ENCODE measurements at places on chromosomes 6 and 20.
A peak's percentile ranks its signal among the peaks of the same experiment; 100 is the strongest.

DNA sequence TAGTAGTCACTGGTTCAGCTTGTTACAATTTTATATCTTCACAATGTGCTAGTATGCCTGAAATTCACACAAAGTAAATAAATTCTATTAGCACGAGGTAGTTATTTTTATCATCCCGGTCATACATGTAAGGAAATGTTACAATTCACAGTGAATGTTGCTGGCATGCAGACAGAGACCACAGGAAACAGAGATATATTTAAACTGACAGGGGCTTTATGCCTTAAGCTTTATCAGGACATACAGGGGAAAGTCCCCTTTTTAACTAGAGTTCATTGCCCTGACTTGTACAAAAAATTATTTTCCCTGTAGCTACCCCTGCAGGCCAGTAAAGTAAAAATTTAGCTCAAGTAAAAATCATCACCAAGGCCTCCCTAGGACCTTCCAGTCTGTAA, 712.0 kb upstream of the NRSN1 start:
- no peak for DNase-seq

- no peak for DNase-seq
Observed at GRCh38 chr6:156954816-156955215, 177.6 kb downstream of the ARID1B start.

GRCh38 chr20:51388756-51389542, 153.6 kb downstream of the NFATC2 start:
- DNase-seq = no peak

DNA sequence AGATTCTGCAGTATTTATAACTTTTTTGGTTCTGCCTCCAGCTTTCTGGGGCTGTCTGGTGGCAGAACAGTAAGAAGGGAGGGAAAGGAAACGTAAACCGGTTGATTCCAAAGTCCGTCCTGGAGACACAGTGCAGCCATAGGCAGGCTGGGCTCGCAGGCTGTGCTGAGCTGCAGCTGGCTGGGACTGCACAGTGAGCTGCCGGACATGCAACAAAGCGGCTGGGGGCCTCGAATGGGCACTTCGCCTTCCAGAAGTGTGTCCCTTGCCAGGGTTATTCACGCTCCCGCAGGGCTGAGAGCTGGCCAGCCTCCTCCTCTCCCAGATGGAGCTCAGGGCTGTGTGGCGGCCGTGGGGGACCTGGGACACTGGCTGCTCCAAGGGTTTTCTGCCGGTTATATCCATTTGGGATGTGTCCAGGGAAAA, 78.1 kb upstream of the CD93 start:
- DNase-seq = no peak

- DNase-seq = no peak
Observed at GRCh38 chr6:134315189-134315588, 2.7 kb downstream of the SGK1 start.

DNA sequence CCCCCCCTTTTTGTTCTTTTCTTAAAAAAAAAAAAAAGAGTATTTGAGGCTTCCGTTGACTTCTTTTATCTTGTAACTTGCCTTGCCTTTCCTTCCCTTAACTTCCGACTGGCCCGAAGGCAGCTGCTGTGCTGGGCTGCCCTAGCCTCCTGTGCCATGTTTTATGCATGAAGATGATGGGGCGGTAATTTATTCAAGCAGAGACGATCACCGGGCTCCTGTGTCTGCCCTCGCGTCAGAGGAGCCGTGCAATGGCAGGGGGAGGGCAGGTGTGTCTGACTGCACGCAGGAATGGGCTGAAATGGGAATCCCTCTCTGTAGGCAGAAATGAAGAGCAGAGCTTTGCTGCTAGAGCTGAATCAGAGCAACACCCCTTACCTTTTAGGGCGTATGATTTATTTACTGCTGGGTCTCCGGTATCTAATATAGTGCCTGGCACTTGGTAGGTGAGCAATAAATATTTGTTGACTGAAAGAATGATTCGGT, 106.3 kb upstream of the RIPOR2 start:
- peak; percentile 25 for DNase-seq

DNA sequence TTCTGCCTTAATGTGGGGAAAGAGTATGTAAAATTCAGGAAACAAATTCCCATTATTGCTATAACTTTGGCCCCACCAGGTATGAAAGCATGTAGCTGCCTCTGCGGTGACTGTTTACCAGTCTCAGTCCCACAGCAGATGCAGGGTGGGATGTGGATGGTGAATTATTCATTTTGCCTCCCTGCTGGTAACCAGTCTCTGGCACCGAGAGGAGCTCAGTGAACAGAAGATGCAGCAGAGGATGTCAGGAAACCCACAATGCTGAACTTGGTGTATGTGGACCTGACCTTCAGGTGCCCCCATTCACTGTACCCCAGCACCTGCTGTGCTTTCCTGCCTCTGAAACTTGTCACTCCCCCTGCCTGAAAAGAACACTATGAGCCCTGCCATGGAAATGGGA, 8.8 kb upstream of the METTL24 start:
- no peak for DNase-seq

DNA sequence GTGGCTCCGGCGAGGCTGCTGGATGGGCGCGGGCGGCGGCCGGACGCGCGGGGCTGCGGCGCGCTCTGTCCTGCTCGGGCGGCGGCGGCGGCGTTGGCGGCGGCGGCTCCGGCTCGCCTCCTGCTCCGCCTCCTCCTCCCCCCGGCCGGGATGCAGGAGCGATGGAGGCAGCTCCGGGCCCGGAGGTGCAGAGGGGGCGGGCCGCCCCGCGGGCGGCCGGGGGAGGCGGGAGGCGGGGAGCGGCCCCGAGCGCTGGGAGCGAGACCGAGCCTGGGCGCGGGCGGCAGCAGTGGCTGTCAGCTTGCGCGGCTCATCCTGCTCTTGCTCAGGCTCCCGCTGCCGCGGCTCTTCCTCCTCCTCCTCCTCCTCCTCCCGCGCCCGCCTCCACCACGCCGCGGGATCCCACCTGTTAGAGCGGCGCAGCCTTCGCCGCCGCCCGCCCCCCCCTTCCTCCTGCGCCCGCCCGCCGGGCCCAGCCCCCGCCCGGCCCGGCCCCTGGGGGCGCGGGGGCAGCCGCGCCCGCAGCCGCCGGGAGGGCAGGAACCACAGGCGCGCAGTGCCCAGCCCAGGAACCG, at the start of gene NOL4L:
NOL4L (minus strand) TSS at position 323 of the 575 bp plus-strand sequence. CDS start 443 bp downstream, outside the sequence.
- DNase-seq = peak; percentile 24

DNA sequence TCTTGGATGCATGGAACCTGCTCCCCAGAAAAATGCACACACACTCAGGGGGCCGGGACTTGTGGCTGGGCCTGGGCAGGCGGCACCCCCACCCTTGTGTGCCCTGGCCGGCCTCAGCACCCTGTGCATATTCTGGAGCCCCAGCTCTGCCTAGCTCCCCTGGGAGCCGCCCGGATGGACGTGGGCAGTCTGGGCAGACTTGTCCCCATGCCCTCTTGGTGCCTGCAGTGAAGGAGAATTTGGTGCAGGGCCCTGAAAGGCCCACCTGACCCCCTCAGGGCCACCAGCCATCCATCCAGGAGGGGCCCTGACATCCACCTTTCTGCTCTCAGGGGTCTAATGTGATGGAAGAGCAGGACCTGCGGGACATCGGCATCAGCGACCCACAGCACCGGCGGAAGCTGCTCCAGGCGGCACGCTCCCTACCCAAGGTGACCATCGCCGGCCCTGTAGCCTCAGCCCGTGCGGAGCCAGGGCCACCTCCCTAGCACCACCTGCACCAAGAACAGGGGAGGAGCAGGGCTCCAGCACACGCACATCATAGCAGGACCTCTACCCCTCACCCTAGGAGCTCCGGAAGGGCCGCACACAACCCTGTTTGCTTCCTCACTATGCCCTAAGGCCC, 62.8 kb downstream of the TCP11 start:
- DNase-seq = no peak

GRCh38 chr6:147958683-147959082, 384.0 kb upstream of the SASH1 start:
- DNase-seq = no peak

- peak; percentile 52 for DNase-seq
Observed at GRCh38 chr6:422433-423054, 31.0 kb downstream of the IRF4 start.

DNA sequence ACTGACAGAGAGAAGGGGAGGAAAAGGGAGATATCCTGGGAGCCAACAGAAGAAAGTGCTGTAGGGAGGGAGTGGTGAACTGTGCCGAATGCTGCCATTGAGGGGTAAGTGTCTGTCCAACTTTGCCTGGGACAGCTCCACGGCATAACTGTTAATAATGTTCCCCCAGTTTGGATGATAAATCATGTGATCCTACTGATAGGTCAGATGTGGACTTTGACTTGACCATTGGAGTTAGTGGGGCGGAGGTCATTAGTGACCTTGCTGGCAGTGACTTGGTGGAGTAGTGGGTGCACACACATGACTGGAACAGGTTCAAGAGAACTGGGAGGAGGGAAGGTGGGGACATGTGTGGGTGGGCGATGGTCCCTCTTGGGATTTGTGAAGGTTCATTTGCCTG, 50.4 kb downstream of the CDH22 start:
- DNase-seq = no peak

DNA sequence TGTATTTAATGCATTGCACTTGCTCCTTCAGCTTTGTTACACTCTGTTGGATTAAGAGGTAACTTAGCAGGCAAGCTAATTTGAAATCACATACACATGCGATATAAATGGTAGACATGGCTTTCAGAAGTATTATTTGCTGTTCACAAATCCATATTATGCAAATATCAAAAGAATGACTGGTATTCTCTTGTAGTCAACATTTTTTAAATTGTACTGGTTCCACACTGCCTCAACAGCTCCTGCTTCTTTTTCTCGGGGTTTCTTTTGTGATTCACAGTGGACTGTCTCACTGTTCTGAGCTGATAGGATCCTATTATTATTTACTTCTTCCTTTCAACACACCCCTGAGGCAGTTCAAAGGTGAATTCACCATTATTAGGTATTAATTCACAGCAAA, 927.4 kb downstream of the KIF16B start:
- no peak for DNase-seq

- no peak for DNase-seq
Observed at GRCh38 chr20:64001607-64002011, 20.7 kb downstream of the PRPF6 start.

All from activated T-helper 2 cell treated with anti-CD3 and anti-CD28 coated beads, Interferon-gamma antibody, Interleukin-2, Interleukin-4, amounts not matched to agents 10 μg/mL and 5 μg/mL and 100 μg/mL, durations not matched to agents 14 hours and 24 hours and 36 hours (primary cell).